ENCODE measurements at places on chromosomes 11 and 22. TPM values are rescaled to one million over a fixed set of nuclear protein-coding genes. Genes with fewer than 3 reads are reported as not detected.

DNA sequence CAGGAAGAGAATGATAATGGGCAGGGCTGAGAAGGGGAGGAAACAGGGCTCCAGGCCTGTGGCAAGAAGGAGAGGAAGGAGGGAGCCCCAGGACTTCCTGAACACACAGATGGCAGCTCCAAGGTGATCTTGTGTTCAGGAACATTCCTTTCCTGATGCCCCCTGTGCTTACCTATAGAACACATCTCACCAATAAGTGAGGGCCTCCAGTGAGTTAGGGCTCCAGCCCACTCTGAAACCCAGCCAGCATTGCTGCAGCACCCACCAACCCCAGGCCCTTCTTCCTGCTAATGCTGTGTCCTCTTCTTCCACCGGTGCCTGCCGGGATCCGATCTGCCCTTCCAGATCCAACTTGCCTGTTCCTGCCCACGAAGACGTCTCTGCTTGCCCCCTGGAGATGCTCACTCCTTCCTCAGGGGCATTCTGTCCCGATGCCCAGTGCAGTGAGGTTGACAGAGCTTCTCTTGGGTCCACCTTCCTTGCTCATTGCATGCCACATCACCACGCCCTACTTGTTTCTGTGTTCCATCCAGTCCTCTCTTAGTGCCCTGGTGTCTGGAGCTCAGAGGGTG lies 17.4 kb downstream of the ANKK1 start:
- no peaks in the 10 kb centered on the region for H3K27me3 ChIP-seq
- no peak overlapping the region for H3K27ac ChIP-seq
- no peak for DNase-seq
- H3K36me3 ChIP-seq, result no peaks in the 10 kb centered on the region

Gene GRK3
- total RNA-seq, result 27.6 TPM

DNA sequence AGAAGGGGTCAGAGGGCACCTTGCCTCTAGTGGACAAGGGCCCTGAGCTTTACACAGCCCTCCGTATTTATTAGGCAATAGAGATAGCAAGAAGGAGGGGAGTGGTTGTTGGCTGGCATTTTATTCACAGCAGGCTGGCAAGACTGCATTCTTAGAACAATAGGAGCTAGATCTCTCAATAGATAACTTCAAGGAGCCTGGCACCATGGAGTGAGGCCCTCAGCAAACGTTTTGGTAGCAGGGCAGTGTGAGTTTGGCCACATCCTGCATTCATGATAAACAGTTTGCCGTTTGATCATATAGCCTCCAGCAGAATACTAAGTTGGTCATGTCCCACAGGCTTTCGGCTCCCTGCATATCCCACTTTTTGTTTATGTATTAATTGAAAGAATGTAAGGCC lies 31.6 kb downstream of the OR10A6 start:
- DNase-seq, result no peak
- H3K27ac ChIP-seq, result no peak overlapping the region
- H3K4me1 ChIP-seq, result no peaks in the 10 kb centered on the region
- no peak overlapping the region for H3K4me3 ChIP-seq
- no peaks in the 10 kb centered on the region for H3K36me3 ChIP-seq
- peaks cover 15% of the 10 kb centered on the region for H3K27me3 ChIP-seq

DNA sequence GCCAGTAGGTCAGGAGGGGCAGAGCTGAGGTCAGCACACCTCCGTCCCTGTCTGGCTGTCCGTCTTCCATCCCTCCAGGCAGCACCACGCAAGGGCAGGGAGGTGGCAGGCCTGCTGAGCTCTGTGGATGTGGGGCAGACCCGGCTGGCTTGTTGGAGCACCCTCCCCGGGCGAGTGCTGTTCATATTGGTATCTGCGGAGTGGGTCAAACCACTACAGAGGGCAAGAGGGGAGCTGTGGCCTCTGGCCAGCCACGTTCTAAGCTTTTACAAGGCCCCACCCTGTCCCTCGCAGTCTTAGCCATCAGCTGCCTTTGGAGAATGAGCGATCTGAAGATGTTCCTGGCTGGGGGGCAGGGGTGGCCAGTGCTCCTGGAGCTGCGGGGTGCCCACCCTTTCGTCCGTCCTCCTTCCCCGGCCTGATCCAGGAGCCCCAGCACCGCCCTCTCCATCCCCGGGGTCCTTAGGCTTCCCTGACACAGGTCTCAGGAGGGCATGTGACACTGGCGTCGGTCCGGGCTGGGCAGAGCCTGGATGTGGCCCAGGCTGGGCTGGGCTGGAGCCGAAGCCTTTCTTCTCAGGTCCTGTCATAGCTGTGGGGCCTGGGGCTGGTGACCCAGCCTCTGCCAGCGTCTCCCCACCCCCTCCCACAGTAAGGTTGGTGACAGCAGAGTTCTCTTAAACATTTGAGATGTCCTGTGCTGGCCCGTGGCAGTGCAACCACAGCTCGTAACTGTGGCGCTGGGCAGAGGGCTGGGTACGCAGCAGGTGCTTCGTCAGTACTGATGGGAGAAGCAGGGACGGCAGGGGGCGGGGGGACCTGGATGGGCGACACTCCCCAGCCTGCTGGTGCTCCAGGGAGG lies 31.7 kb upstream of the GRAMD4 start:
- H3K4me3 ChIP-seq, result no peak overlapping the region
- H3K4me1 ChIP-seq, result peaks cover 37% of the 10 kb centered on the region
- no peaks in the 10 kb centered on the region for H3K27me3 ChIP-seq
- no peak for DNase-seq
- H3K27ac ChIP-seq, result no peak overlapping the region

- no peak overlapping the region for H3K27ac ChIP-seq
- no peak for DNase-seq
- no peaks in the 10 kb centered on the region for H3K4me1 ChIP-seq
- no peaks in the 10 kb centered on the region for H3K36me3 ChIP-seq
- peaks cover 5% of the 10 kb centered on the region for H3K27me3 ChIP-seq
- H3K4me3 ChIP-seq, result no peak overlapping the region
Observed at GRCh38 chr11:113119074-113119473, 157.9 kb downstream of the NCAM1 start.

DNA sequence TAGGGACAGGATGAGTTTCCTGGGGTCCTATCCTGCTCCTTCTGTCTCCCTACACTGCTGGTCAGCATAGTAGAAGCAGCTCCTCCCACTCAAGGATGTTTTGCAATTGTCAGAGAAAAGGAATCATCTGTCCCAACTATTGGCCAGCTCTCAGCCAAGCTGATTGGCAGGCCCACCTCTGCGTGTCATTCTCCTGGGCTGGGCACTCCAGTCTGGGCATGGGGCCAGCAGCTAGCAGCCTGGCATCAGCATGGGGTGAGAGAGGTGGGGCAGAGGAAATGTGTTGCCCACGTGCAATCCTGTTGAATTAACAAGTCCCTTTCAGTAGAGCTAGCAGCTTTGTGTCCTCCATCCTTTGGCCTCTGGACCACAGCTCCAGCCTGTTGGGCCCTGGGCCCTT lies 14.1 kb downstream of the ANKK1 start:
- H3K36me3 ChIP-seq, result no peaks in the 10 kb centered on the region
- H3K27me3 ChIP-seq, result no peaks in the 10 kb centered on the region
- H3K4me1 ChIP-seq, result no peaks in the 10 kb centered on the region
- no peak overlapping the region for H3K4me3 ChIP-seq

Gene CCDC116
- total RNA-seq, result 0.34 TPM

GRCh38 chr11:17165247-17165890 lies 42.4 kb downstream of the PIK3C2A start:
- peaks cover 37% of the 10 kb centered on the region for H3K36me3 ChIP-seq
- no peaks in the 10 kb centered on the region for H3K27me3 ChIP-seq
- no peak overlapping the region for H3K4me3 ChIP-seq
- no peak overlapping the region for H3K27ac ChIP-seq
- peaks cover 47% of the 10 kb centered on the region for H3K4me1 ChIP-seq

DNA sequence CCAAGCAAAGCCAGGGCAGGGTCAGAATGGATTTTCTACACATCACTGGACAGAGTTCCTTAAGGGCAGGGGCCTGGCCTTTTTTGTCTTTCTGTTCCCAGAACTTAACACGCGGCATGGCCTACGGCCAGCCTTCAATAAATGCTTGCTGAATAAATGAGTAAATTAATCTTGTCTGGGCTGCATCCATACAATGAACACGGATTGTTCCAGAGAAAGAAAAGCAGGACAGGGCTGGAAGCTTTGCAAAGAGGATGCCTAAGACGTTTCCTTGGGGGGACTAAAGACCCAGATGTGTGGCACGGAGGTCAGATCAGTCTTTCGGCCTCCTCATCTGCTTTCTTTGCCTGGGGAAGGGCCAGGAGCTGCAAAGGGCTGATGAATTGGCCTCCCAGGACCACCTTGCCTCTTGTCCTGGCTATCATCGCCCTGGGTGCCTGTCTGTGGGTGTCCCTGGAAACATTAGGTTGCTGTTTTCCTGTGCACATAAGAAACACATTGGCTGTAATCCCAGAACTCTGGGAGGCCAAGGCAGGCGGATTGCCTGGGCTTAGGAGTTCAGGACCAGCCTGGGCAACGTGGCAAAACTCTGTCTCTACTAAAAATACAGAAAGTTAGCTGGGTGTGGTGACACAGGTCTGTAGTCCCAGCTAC lies 20.8 kb upstream of the RFPL3 start:
- no peak overlapping the region for H3K4me3 ChIP-seq
- H3K4me1 ChIP-seq, result no peaks in the 10 kb centered on the region

Gene SCGB2A2
- total RNA-seq, result not detected

GRCh38 chr11:118687906-118688305 lies 8.5 kb upstream of the TREH start:
- no peak for DNase-seq
- peak overlapping the region; percentile 2 for H3K27ac ChIP-seq
- peaks cover 30% of the 10 kb centered on the region for H3K4me1 ChIP-seq
- H3K27me3 ChIP-seq, result no peaks in the 10 kb centered on the region
- no peak overlapping the region for H3K4me3 ChIP-seq

- DNase-seq, result peak; percentile 96
- H3K4me1 ChIP-seq, result peaks cover 35% of the 10 kb centered on the region
- H3K27ac ChIP-seq, result peak within 1 kb of the TSS; percentile 96
- peaks cover 36% of the 10 kb centered on the region for H3K36me3 ChIP-seq
- no peaks in the 10 kb centered on the region for H3K27me3 ChIP-seq
Observed at GRCh38 chr11:116772443-116773202, at the start of gene BUD13. Gene BUD13 (minus strand): TSS chr11:116772987. CDS start chr11:116772964, 23 bp downstream.

Gene MS4A18
- not detected for total RNA-seq

Gene TRIM6
- total RNA-seq, result 1.4 TPM

DNA sequence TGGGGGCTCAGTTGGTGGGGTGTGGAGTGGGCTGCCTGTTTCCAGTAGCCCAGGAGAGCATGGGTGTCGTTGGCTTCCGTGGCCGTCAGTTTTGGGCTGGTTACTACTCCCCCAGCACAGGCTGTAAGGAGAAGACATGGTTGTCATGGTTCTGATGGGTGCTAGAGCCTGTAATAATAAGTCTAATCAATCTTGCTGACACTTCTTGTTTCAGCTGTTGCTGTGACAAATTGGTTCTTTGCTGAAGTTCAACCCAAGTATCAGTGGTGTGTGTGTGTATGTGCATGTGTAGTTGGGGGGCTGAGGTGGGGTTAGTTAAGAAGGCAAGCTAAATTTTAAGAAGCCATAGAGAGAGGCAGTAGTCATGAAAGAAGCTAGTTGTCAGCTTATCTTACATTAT lies 61.3 kb upstream of the DBX1 start:
- peaks cover 12% of the 10 kb centered on the region for H3K27me3 ChIP-seq
- DNase-seq, result no peak
- no peak overlapping the region for H3K27ac ChIP-seq
- H3K36me3 ChIP-seq, result no peaks in the 10 kb centered on the region

GRCh38 chr11:25727944-25728343 lies 604.0 kb upstream of the ANO3 start:
- DNase-seq, result no peak
- no peak overlapping the region for H3K4me3 ChIP-seq
- no peak overlapping the region for H3K27ac ChIP-seq
- H3K36me3 ChIP-seq, result no peaks in the 10 kb centered on the region
- no peaks in the 10 kb centered on the region for H3K27me3 ChIP-seq
- no peaks in the 10 kb centered on the region for H3K4me1 ChIP-seq

- peak; percentile 55 for DNase-seq
- H3K4me3 ChIP-seq, result peak within 1 kb of the TSS; percentile 96
- peaks cover 37% of the 10 kb centered on the region for H3K4me1 ChIP-seq
Observed at GRCh38 chr11:10304495-10305261, at the start of gene ADM. Gene ADM (plus strand): TSS chr11:10305073. CDS start chr11:10305701, 628 bp downstream.

- H3K27ac ChIP-seq, result peak overlapping the region; percentile 90
- peaks cover 6% of the 10 kb centered on the region for H3K36me3 ChIP-seq
- H3K27me3 ChIP-seq, result no peaks in the 10 kb centered on the region
- H3K4me1 ChIP-seq, result peaks cover 65% of the 10 kb centered on the region
Observed at GRCh38 chr22:30195245-30196140, 51.1 kb downstream of the LIF start.

Gene CASP5
- not detected for total RNA-seq

Gene OR8H2
- not detected for total RNA-seq

DNA sequence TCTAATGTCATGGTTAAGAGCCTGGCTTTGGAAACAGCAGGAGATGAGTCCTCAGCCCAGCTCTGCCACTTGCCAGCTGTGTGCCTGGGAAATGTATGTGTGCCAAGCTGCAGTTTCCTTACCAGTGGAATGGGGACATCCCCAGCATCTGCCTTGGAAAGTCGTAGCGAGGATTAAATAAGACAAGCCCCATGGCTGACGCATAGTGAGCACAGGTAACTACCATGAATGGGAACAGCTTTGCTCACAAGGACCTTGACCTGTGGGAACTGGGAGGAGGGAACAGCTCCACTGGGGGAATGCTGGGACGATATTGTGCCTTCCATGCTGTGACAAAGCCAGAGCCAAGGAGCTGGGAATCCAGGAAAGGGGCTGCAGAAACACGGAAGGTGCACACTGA lies 2.6 kb upstream of the DSCAML1 start:
- H3K4me1 ChIP-seq, result peaks cover 8% of the 10 kb centered on the region
- no peak overlapping the region for H3K27ac ChIP-seq
- no peak overlapping the region for H3K4me3 ChIP-seq
- no peak for DNase-seq

DNA sequence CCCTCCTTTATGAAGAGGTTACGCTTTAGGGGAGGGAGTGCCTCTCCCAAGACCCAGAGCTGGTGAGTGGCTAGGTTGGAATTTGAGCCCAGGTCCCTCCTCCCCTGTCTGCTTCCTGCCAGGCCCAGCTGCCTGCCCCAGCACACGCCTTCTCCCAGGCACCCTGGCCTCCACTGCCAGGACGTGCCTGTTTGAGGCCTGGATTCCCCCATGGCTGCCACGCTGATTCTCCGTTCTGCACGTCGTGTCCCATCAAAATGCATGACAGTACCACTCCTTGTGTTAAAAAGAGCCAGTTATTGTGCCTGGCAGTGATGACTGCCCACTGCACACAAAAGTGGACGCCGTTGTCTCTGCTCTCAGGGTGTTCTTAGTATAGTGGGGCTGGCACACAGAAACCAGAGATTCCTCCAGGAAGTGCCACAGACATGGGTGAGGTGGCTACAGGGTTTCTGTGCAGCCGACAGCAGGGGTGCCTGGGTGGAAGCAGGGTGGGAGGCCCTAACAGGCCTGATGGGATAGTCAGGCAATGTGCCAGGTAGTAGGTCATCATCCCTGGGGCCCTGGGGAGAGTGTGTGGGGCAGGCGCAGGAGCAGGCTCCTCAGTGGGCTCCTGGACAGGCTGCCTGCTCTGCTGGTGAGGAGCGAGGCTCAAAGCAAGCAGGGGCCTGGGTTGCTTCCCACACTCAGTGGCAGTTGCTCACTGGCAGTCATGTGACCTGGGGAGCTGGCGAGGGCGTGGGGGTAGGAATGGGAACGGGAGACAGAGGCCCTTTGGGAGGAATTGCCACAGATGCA lies 24.2 kb downstream of the MED15 start:
- no peak for DNase-seq
- peaks cover 58% of the 10 kb centered on the region for H3K4me1 ChIP-seq
- peaks cover 16% of the 10 kb centered on the region for H3K36me3 ChIP-seq
